Skin of body (tissue), 3 donors: ENCODE measurements at places on chromosomes 16 and 17.

- DNase-seq, result no peak
These were observed 2.7 kb upstream of the GIP start for GRCh38 chr17:48970865-48971687.

- DNase-seq, result no peak
These were observed 21.1 kb downstream of the MEOX1 start for GRCh38 chr17:43640491-43641252.

DNA sequence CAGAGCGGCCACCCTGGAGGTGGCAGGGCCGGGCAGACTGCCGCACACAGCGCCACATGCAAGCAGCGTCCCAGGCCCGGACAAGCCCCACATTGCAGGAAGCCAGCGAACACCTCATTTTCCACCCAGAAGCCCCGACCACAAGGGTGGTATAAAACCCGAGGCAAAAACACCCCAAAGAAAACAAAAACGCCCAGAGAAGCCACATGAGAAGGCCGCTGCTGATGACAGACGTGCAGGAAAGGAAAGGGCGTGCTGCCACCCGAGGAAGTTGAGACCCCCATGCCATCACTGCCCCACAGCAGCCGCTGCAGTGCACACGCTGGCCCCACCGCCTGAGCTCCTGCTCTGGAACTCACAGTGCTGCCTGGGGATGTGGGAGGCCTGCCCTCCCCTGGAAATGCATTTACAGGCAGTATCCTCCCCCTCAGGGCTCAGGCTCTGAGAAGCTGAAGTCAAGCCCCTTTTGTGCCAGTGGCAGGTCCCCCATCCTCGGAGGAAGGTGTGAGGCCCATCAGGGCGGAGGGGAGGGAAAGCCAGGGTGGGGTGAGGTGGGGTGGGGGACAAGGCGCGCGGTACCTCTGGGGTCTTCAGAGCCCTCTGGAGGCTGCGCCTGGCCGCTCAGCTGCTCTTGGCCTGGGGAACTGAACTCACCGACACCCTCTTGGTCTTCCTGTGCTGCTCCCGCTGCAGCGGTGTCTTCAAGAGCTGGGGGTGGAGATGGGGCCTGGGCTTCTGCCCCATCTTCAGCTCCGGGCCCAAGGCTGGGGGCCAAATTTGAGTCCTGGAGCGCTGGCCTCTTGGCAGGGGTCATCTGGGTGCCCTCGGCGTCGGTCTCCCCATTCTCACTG is 62.0 kb downstream of the IL21R start:
- DNase-seq, result no peak

DNA sequence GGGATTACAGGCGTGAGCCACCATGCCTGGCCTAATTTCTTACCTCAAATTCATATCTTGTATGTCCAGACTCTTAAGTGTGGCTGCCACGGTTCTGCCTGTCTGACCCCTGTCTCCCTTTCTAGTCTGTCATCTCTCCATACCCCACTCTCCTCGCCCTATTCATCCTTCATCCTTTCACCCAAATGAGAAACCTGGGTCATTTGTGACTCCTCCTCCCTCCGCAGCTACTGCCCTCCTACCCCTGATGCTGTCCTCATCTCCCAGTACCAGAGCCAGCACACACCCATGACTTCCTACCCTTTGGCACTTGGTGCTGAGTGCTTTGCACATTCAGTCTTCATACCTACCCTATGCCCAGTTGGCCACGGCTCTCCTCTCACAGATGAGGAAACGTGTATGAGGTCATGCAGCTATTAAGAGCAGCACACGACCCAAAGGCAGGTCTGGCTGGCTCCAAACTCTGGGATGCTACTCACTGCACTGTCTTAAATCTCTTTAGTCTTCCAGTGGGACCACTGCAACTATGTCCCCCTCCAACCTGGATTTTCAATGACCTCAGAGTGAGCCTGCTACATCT is 1.6 kb downstream of the SPATA32 start:
- no peak for DNase-seq

- no peak for DNase-seq
These were observed 38.7 kb upstream of the CACNG3 start for GRCh38 chr16:24217461-24217860.
